ENCODE measurements at places on chromosomes 5 and 9.

- no peak for DNase-seq
Measured at GRCh38 chr9:93317495-93318094, 133.7 kb downstream of the WNK2 start.

GRCh38 chr5:173278172-173278571, 43.2 kb upstream of the NKX2-5 start:
- DNase-seq: no peak

- peak; percentile 75 for DNase-seq
Measured at GRCh38 chr9:111232997-111233790, 96.8 kb downstream of the OR2K2 start.

DNA sequence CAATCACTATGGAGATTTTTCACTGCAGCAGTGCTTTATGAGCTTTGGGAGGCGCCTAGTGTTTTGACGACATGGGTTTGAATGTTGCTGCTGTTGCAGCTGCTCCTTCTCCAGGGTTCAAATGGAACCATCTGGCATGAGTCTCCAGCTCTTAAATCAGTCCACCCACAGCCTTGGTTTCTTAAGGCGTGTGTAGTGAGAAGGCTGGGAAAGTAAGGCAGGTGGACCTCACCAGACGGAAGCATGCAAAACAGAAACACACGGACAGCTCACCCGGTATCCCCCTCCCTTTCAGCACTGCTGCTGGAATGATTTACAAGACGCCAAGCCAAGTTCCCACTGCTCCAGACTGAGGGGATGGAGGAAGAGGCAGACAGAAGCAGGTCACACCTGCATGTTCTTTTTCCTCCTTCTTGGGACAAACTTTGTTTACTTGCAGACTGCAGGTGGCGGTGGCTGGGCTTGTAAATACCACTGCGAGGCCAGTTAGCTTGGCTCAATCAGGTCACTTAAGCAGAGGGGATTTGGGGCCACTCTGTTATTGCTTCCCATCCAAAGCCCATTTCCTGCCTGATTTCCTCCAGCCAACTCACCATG, 47.4 kb downstream of the ADAM19 start:
- no peak for DNase-seq

- no peak for DNase-seq
Measured at GRCh38 chr9:87731321-87731720, 5.4 kb downstream of the CTSL start.

- no peak for DNase-seq
Measured at GRCh38 chr9:123528501-123528900, 172.5 kb downstream of the CRB2 start.

GRCh38 chr5:100827481-100827889, 75.6 kb downstream of the ST8SIA4 start:
- DNase-seq: no peak

- DNase-seq: peak; percentile 66
Measured at GRCh38 chr9:27726244-27727081, 153.2 kb upstream of the C9orf72 start.
